ENCODE measurements at places on chromosomes 13 and 19.
A peak's percentile ranks its signal among the peaks of the same experiment; 100 is the strongest.

- peak; percentile 96 for DNase-seq
Measured at GRCh38 chr19:57279418-57280164, 694 bp upstream of the ZNF460 start.

DNA sequence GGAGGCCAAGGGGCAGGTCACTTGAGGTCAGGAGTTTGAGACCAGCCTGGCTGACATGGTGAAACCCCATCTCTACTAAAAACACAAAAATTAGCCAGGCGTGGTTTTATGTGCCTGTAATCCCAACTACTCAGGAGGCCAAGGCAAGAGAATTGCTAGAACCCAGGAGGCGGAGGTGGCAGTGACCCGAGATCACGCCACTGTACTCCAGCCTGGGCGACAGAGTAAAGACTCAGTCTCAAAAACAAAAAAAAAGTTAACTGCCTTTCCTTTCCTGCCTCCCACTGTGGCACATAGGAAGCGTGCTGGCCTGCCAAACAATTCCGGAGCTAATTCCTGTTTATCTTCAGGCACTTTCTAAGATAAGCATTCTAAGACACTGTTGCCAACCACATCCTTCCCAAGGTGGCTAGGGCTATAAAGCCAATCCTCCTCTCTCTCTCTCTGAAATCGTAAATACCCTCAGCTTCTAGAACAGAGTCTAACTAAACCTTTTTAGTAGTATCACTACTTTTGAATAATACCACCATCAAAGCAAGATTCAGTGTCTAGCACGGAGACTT, 21.6 kb downstream of the SLC25A30 start:
- DNase-seq, result no peak

- DNase-seq, result peak; percentile 54
Measured at GRCh38 chr19:45103156-45103507, 10.2 kb downstream of the PPP1R37 start.

DNA sequence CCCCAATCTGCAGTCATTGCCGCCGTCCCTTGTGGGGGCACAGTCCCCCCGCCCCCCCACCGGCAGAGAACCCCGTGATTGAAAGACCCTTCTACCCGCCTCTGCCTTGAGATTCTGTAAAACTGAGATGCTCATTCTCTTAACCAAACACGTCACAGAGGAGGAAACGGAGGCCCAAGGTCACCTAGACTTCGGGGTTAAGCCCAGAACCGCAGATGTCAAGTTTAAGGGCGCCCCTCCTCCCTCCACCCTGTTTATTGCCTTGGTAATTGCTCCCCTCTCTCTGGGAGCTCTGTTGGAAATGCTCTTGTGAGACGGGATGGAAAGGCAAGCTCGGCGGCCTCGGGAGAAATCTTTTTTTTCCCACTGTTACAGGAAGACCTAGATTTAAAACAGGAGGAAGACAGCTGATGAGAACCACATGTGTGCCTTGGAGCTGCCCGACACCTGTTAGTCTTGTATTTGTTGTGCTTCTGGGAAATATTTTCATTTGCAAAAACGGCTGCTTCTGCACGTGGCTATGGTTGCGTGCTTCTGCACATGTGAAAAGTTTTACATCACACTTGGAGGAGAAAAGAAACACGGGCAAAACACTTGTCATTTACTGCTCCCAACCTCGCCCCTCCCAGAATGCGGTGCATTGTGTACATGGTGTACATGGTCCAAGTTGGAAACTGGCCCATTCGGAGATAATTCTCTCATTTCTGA, 1.1 kb upstream of the MED26 start:
- no peak for DNase-seq

DNA sequence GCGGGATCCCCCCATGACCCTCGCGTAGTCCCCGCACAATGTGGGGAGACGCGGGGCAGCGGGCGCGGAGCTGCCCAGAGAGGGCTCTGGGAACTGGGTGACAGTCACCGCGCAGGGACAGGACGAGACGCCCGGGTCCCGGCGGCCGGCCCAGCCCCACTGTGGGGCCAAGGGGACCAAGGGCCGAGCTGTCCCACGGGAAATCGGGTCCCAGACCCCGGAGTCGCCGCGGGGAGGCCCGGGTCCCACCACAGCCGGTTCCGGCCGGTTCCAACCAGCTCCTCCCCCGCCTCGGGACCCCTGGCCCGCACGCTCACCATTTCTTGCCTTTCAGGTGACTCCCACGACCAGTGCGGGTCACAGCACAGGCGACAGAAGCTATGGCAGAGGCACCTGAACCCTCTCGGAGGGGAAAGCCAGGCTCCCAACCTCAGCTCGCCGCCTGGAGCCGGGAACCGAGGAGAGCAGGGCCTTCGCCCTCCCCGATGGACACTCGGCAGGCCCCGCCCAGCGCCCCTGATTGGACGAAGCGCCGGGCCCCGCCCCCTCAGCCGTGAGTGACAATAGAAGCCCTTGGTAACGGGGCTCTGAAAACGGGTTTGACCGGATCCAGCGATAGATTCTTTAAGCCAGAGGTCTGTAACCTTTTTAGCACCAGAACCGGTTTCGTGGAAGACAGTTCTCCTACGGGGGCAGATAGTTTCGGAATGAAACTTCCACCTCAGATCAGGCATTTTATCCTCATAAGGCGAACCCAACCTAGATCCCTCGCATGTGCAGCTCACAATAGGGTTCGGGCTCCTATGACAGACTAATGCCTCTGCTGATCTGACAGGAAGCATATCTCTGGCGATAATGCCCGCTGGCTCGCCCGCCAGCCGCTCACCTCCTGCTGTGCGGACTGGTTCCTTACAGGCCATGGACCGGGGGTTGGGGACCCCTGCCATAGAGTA, at the start of gene ZNF433:
ZNF433 (minus strand) TSS at position 460 of the 953 bp plus-strand sequence; CDS start at position 320, 140 bp downstream.
- DNase-seq, result peak; percentile 96

GRCh38 chr13:39516096-39516495, 86.9 kb downstream of the LHFPL6 start:
- DNase-seq, result no peak

DNA sequence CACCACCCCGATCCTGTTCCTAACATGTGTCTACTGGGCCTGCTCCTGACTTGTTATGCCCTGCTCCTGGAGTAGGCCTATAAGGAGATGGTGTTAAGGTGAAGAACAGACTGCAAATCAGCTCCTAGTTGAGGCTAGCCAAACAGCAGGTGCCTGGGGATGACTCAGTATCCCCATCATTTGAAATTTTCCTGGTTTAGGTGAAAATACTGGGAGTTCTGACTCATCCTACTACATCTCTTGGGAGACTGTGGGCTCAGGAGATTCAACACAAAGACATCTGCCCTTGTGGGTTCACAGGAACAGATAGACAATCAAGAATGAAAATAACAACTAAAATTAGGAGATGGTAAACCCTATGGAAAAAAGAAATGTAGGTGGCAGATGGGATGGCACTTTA, 41.2 kb downstream of the BRD4 start:
- no peak for DNase-seq

GRCh38 chr13:40589285-40590109, 76.9 kb downstream of the FOXO1 start:
- DNase-seq, result no peak

- no peak for DNase-seq
Measured at GRCh38 chr19:47630594-47630993, 21.7 kb downstream of the BICRA start.

DNA sequence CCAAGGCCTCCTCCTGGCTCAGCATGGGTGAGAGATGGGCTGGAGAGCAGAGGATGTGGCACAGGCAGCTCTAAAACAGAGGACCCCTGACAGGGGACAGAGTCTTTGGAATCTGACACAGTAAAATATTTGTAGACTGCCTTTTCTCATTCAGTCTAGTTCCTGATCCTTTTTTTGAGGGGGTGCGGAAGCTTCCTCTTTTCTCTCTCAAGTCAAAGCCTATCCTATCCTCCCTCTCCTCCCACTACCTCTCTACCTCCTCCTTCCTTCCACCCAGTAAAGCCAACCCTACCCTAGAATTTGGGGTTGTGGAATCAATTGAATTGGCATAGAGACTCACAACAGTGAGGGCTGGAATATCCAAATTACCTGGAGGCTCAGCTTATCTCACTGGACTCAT, 82.0 kb downstream of the TEX26 start:
- DNase-seq, result no peak

- no peak for DNase-seq
Measured at GRCh38 chr19:8370176-8371010, 6.4 kb downstream of the ANGPTL4 start.

GRCh38 chr13:85095418-85096272, 703.6 kb downstream of the SLITRK6 start:
- no peak for DNase-seq

DNA sequence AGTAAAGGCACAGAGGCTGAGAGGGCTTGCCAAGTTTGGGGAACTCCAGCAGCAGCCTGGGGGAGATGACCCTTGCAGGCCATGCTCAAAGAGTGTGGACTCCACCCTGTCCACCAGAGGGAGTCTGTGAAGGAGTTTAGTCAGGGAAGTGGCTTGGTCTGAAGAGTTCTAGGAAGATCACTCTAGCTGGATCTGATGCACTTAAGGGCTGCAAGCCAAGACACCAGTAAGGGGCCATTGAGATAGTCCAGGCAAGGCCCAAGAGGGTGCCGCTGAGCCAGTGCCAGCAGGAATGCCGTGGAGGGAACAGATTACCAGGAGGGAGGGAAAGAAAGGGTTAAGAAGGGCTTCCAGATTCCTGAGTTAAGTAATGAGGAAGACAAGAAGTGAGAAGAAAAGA, 68.7 kb downstream of the ZAR1L start:
- peak; percentile 8 for DNase-seq

DNA sequence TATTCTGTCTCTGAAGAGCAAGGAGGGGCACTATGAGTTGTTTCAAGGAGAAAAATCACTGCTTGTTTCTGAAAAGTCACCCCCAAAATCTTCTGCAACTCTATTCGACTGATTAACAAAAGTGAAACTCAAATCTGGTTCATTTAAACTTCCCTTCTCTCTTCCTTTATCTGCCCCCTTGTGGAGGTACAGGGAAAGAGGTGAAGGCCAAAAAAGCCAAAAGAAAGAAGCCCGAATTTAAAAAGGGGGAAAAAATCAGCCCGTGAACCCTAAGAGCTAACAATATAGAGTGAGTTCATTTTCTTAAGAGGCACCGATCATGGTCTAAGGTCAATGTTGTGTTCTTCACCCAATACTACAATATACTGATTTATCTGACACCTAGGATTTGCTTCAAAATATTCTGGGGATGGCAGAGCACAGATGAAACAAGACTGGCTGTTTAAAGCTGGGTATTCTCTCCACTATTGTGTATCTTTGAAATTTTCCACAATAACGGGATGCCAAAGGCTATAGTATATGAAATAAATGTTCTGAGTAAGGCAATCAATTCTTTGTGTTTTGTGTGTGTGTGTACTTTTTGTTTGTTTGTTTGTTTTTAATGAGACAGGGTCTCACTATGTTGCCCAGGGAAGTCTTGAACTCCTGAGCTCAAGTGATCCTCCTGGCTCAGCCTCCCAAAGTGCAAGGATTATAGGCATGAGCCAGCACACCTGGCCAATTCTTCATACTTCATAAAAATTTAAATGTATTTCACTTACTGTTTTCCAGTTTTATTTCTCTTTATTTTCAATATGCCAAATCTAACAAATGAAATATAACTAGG, 55.0 kb upstream of the EEF1AKMT1 start:
- DNase-seq, result peak; percentile 6

DNA sequence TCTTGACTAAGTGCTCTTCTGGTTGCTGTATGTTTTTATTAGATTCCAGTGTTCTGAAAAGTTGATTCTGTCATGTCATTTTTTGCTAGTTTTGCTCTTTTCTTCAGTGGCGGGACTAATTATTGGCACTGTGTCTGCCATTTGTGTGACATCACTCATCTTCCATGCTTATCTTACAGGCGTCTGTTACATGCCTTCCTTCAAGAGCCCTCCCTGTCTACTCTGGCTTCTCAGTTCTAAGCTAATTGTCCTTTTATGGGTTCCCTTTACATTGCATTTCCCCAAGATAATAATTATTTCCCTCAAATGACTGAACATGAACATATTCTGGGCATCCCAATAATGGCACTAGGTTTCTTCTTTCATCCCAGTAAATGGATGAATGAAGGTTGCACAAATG, 459.1 kb downstream of the DCT start:
- DNase-seq, result no peak

GRCh38 chr19:18058208-18059009, 28.3 kb downstream of the IL12RB1 start:
- DNase-seq, result peak; percentile 57

- no peak for DNase-seq
Measured at GRCh38 chr19:29645491-29645867, 19.8 kb upstream of the PLEKHF1 start.

GRCh38 chr13:75071395-75071794, 410.6 kb downstream of the TBC1D4 start:
- DNase-seq, result no peak

GRCh38 chr13:96218475-96218874, 128.6 kb downstream of the HS6ST3 start:
- no peak for DNase-seq

- no peak for DNase-seq
Measured at GRCh38 chr19:38046254-38047048, 139.4 kb downstream of the SIPA1L3 start.

GRCh38 chr13:45040622-45041021, 51.3 kb downstream of the GPALPP1 start:
- no peak for DNase-seq

GRCh38 chr19:43507880-43508279, 3.3 kb upstream of the PHLDB3 start:
- no peak for DNase-seq

DNA sequence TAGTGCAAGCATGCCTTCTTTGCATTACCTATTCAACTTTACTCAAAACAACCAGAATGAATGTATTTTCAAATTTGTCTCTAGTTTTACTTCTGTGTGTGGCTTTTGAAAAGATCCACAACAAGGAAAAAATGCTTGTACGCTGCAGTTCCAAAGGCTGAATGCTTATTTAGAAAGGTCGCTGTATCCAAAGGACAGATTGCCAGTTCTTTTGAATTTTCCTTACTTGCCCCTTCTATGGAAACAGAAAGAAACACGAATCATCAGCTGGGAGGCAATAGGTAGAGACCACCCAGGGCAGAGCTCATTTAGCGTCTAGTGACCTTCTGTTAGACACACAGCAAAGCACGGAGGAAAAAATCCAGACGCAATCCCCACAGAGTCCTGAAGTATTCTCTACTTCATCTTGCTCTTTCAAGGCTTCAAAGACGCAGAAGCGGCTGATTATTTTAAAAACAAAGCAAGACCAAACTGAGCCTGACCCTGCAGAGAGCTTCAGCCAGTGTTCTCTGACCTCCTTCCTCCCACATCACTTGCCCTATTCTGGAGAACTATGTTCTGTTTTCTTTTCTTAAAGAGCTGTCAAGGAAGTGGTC, 674.6 kb upstream of the SGCG start:
- no peak for DNase-seq

- no peak for DNase-seq
Measured at GRCh38 chr13:67439365-67439764, 209.2 kb upstream of the PCDH9 start.

DNA sequence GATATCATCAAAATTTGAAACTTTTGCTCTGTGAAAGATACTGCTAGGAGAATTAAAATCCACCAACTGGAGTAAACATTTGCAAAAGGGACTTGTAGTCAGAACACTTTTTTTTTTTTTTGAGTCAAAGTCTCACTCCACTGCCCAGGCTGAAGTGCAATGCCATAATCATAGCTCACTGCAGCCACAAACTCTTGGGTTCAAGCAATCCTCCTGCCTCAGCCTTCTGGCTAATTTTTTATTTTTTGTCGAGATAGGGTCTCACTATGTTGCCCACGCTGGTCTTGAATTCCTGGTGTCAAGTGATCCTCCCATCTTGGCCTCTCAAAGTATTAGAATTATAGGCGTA, 9.7 kb downstream of the ELAVL1 start:
- DNase-seq, result no peak

All from NCI-H2029 (cell line).